Body of pancreas (tissue), 4 donors: ENCODE measurements at places on chromosomes 4 and X.
A peak's percentile ranks its signal among the peaks of the same experiment; 100 is the strongest.

- DNase-seq = no peak
Measured at GRCh38 chr4:168257768-168258167, 60.8 kb downstream of the DDX60 start.

DNA sequence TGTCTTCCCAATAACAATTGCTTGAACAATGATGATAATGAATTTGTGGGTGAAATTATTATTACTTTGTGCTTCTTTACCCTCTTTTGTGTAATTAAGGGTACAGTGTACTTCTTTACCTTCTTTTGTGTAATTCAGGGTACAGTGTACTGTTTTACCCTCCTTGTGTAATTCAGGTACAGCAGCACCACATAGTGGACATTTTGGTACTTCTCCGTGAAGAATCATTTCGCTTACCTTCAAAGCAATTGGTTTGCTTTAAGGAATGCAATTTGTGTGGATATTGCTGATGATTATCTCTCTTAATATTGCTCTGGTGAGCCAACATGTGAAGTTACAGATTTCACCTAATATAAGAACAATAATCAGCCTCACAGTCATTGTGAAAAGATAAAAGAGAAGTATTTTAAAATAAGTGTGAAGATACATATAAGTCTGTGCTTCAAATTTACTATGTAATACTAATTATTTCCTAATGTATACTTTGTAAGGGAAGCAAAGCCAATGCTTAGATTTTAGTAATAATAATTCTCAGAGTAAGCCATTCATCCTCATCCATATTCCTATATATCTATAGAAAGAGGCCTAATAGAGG, 27.2 kb upstream of the SEC24B start:
- DNase-seq = peak; percentile 51

GRCh38 chr4:108081256-108081655, 87.5 kb downstream of the LEF1 start:
- no peak for DNase-seq

GRCh38 chr4:93983140-93983539, 154.6 kb downstream of the ATOH1 start:
- no peak for DNase-seq

GRCh38 chr4:42123071-42123644, 29.3 kb downstream of the BEND4 start:
- DNase-seq = no peak

GRCh38 chrX:17597836-17598439, 139.4 kb upstream of the SCML1 start:
- DNase-seq = peak; percentile 91

DNA sequence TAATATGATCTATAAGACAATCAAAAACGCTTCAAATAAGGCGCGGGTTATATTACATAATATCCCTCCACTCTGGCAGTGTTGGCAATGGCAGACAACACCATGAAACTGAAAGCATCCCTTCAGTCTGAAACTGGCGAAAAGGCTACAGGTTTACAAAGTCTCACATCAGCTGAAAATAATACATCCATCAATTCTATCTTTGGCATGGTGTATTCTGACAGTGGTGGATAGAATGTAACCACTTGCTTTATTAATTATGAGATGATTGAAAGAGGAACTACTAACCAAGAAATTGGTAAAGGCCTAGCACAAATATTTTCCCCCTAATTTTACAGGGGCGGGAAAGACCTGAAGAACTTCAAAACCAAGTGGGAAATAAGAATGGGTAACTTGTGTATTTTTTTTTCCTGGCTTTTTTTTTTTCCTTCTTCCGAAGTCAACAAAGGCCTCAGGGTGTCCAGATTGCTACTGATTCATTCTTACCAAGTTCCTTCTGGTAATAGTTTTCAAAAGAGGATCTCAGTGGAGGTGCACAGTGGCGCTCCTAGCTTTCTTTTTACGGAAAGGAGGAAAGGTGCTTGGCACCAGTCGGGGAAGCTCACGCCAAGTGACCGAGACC, 728 bp downstream of the UBA6 start:
- DNase-seq = no peak

- DNase-seq = no peak
Measured at GRCh38 chr4:54568184-54568583, 89.6 kb upstream of the KIT start.

DNA sequence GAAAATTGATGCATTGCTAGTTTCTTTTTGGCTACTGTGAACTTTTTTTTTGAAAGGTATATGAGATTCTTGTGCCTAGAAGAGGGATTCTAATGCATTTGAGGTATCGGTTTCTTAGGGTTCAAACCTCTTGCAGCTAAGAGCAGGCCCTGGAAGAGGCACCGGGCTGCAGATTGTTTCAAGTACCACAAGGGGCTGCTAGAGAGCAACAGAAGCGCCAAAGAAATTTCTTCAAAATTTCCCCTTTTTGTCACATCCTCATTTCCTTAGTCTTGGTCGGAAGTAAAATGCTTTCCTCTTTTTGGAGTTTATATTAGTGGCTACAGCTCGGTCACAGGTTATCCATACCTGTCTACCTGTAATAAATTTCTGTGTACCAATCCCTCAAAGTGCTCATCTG, 89.8 kb downstream of the PDGFRA start:
- peak; percentile 9 for DNase-seq

DNA sequence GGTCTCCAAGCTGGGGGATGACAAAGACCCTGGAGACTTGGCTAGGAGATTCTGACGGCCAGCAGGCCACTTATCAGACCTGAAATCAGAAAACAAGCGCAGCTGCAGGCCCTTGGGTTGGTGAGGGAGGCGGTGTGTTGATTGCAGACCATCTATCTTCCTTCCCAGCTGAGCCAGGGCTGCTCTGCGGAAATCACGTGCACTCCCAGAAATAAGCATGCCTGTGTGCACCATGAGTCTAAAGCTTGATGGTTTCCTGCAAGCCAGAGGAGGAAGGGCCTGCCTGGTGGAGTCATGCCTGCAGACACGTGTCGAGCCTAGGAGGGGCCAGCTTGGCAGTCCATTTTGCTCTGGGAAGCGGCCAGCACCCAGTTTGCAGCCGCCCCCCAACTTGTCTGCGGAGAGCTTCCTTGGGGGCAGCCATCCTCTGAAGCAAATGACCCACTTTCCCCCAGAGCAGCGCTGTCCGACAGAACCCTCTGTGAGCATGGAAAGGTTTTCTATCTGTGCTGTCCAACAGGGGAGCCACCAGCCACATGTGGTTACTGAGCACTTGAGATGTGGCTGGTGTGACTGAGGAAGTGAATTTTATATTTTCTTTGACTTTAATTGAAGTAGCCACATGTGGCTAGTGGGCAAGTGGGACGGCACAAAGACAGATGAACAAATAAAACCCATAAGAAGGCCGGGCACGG, 175.7 kb upstream of the BCOR start:
- DNase-seq = peak; percentile 34

DNA sequence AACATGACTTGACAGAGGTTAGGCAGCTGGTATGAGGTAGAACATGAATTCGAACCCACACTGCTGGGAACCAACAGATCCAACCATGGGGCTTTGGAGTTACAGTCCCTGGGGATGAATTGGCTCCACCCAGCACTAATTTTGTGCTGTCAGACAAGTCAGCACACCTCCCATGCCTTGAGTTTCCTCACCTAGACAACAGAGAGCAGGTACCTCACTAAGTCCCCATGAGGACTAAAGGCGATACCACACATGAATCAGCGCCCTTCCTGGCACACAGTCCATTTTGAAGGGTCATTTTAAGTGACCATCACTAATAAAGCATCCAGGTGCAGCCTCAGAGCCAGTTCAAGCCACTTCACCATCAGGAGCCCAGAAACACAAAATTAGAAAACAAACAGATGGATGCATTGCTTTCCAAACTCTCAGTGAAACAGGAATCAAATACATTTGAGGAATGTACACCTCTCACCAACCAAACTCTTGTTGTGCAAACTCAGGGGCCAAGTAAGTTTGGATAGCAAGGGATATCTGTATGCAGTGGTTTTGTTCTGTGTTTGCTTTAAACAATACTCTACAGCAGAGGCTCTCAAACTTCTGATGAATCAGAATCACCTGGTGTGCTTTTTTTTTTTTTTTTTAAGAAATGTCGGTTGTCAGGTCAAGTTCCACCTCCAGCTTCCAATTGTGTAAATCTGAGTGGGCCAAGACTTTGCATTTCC, 10.1 kb downstream of the IDS start:
- no peak for DNase-seq

DNA sequence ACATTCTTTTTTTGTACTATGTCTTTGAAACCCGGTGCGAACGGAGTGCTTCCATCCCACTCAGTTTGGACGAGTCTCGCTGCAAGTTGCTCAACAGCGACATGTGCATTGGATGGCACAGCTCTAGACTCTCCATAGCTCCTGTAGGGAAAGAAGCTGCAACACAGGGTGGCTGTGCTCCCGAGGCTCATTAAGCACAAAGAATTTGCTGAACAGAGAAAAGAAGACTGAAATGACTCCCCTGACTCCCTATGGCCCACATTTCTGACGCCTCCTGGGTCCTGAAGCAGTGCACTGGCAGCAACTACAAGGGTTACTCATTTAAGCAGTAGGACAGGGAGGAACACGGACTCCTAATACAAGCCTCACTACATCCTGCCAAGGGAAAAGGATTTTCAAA, 127.4 kb downstream of the SH3RF1 start:
- no peak for DNase-seq

- DNase-seq = peak; percentile 34
Measured at GRCh38 chrX:12309040-12309743, 170.9 kb downstream of the FRMPD4 start.

DNA sequence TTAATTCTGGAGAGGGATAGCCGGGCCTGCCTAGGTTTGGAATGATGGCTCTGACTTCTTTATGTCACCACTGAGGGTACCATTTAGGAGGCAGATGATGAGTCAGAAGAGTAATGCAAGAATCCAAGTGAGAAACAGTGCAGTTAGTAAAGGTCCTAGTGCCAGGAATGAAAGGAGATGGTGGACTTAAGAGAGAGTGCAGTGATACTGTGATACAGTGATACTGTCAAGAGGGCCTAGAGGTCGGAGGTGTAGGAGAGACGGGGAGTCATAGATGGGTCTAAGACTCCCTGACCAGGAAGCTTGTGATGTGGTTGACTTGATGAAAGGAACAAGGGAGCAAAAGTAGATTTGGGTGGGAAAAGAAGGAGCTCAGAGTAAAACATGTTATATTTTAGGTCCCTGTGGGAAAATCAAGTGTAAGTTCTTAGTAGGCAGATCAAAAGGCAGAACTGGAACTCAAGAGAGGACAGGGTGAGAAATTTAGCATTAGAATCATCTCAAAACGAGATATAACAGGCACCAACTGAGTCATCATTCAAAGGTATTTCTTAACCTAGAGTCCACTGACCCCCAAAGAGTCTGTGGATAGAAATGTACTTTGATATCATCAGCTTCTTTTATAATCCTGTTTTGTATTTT, 85.0 kb downstream of the NFKB1 start:
- DNase-seq = no peak

- no peak for DNase-seq
Measured at GRCh38 chr4:41535911-41536371, 2.0 kb upstream of the LIMCH1 start.

- no peak for DNase-seq
Measured at GRCh38 chr4:88860586-88860985, 163.0 kb upstream of the NAP1L5 start.

- DNase-seq = no peak
Measured at GRCh38 chr4:111991163-111991562, 154.1 kb upstream of the FAM241A start.

GRCh38 chr4:121717680-121718237, 21.0 kb upstream of the ANXA5 start:
- no peak for DNase-seq

GRCh38 chr4:164188236-164188635, 565.7 kb upstream of the SMIM31 start:
- DNase-seq = no peak

- no peak for DNase-seq
Measured at GRCh38 chr4:7788193-7788592, 151.5 kb downstream of the AFAP1 start.

DNA sequence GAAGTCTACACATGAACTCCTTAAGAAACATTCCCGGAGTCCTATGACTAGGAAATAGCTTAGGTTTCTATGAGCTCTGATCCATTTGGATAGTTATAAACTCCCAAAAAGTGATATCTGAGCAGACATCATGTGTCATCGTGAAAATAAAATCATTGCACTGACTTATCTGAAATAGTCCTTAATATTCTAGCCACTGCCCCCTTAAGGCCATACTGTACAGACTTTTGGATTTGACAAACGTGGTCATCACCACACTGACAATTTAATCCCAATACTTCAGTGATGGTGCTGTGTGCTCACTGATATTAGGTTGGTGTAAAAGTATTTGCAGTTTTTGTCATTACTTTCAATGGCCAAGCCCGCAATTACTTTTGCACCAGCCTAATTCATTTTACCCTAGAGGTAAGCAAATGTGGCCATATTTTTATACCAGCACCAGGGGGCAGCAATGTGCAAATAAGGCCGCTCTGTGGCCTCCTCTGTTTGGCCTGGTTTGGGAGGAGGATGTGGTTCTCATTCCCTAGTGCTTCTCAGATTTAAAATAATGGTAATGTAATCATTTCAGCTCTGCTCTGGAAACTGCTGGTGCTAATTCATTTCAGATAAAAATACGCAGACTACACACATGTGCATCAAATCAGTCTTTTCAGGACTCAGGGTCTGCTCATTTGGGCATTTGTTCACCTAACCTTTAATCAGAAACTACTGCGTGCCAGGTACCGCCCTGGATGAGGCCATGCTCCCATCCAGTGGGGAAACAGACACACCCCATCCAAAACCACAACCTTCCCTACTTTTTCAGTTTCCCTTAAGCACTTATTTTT, 196.4 kb upstream of the C1QTNF7 start:
- DNase-seq = peak; percentile 80

GRCh38 chrX:107673933-107674479, 45.7 kb downstream of the PRPS1 start:
- peak; percentile 40 for DNase-seq

- DNase-seq = no peak
Measured at GRCh38 chrX:9135901-9136510, 102.1 kb upstream of the FAM9B start.

GRCh38 chrX:13268874-13269273, 51.0 kb downstream of the ATXN3L start:
- no peak for DNase-seq

- no peak for DNase-seq
Measured at GRCh38 chr4:185225940-185226339, 16.5 kb downstream of the SNX25 start.

DNA sequence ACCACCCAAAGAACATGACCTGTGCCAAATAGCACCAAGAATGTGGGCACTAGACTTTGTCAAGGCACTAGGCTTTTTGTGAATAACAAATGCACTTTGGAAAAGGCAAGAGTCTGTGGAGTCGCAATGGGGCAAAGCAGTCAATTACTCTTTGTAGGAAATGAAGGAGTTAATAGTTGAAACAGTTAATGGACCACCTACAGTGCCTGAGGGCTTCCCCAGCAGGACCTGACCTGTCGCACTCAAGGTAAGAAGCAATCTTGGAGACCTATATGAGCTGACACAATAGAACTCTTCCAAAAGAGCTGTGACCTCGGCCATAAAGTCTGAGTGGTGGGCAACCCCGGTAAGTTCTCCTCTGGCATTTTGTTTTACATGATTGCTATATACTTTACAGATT, 49.2 kb upstream of the CAPN6 start:
- no peak for DNase-seq

- no peak for DNase-seq
Measured at GRCh38 chr4:8738471-8738931, 133.1 kb downstream of the HMX1 start.

GRCh38 chr4:140736669-140737343, 19.4 kb downstream of the TBC1D9 start:
- no peak for DNase-seq

GRCh38 chr4:6365545-6366086, 96.0 kb downstream of the WFS1 start:
- no peak for DNase-seq
